ENCODE measurements at places on chromosomes 4 and X.

GRCh38 chrX:100863326-100863864 lies 10.8 kb downstream of the NOX1 start:
- no peak for DNase-seq

- DNase-seq: no peak
Measured at GRCh38 chrX:21708116-21708515, 49.8 kb downstream of the SMPX start.

GRCh38 chr4:173539986-173540385 lies 10.0 kb upstream of the HAND2 start:
- no peak for DNase-seq

- DNase-seq: no peak
Measured at GRCh38 chrX:8288590-8288989, 117.5 kb upstream of the VCX2 start.

DNA sequence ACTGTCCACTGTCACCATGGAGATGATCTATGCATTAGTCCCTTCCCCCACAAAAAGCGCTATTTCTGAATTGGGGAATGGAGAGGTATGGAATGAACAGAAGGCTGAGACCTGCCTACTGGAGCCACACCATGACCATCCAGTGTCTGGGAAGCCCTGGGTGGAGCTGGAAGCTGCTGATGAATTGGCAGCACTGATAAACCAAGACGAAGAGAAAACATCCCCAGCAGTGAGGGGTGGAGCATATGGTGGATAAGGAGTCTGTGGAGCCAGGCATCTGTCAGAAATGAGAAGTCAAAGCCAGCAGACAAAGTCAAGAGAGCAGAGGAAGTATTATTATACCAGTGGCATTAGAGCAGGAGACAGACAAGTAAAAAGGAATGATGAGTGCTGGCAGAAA lies 13.2 kb downstream of the CC2D2A start:
- DNase-seq: no peak

- no peak for DNase-seq
Measured at GRCh38 chr4:70533211-70533610, 14.8 kb downstream of the AMTN start.

DNA sequence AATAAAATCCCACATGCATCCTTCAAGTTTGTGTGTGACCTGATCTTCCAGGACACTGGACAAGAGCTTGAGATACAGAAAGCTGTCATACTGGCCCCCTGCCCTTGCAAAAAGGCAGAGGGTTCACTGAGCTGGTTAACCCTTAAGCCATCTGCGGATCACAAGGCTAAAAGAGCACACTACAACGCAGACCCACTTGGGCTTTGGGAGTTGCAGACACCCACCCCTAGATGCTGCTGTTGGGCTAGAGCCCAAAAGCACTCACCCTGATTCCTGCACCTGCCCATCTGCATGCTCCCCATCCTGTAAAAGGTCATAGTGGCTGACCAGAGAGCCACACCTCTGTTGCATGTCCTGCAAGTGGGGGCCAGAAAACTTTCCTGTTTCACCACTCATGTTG lies 51.1 kb downstream of the TXK start:
- no peak for DNase-seq

DNA sequence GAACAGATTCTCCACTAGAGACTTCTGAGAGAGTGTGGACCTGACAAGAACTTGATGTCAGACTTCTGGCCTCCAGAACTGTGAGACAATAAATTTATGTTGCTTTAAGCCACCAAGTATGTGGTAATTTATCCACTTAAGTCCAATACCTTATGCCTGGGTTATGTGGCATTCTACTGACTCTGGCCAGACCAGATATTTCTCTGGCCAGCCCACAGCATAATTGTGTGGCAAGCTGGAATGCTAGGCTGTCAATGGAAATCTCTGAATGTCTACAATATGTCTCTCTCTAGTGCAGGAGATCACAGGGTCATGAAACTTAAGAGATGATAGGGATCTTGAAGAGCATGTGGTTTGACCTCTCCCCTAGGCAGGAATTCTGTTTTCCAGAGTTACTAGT lies 251.0 kb downstream of the ZNF674 start:
- DNase-seq: no peak
